Stimulated activated CD4-positive, alpha-beta T cell treated with anti-CD3 and anti-CD28 coated beads, Interleukin-1b, Interleukin-23, amount 100 ng/mL, for 24 hours (primary cell): ENCODE measurements at places on chromosomes 11 and 22.

- no peak for DNase-seq
Observed at GRCh38 chr22:22748297-22748743, 103.9 kb downstream of the GGTLC2 start.

- no peak for DNase-seq
Observed at GRCh38 chr11:27611947-27612455, 88.3 kb downstream of the BDNF start.

GRCh38 chr11:104093426-104094280, 57.2 kb downstream of the DDI1 start:
- DNase-seq: no peak

- DNase-seq: no peak
Observed at GRCh38 chr11:17421781-17422180, 33.3 kb upstream of the KCNJ11 start.

DNA sequence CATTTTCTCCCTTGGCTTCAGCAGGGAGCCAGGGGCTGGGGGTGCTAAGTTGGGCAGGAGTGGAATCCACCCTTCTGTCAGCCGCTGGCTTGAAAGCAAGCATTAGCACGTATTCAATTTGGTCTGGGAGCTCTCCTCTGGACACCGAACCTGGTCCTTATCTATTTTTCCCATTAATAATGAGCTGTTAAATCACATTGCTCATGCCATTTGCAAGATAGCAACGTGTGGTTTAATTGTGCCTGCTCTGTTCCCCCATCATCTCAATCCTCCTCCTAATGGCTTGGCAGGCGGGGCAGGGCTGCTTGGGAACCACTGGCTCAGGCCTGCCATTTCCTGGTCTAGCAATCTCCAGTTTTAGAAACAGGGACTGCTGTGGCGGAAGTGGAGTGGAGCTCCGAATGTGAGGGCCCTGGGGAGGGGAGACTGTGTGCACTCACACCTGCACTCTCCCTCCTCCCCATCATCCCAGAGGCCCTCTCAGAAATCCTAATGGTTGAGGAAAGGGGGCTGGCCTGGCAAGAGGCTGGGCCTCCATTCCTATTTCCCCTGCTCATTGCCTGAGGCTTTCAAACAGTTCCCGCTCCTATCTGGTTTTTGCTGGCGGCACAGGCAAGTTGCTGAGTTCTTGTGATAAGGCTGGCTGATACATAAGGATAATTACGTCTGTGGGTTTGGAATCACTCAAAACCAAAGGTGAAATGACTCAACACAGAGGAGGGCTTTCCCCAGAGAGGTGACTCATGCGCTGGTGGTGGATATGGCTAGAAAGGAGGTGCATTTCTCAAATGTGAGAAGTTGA, 201.2 kb upstream of the E2F8 start:
- no peak for DNase-seq

GRCh38 chr11:84289381-84289906, 1003.3 kb upstream of the CCDC90B start:
- no peak for DNase-seq

DNA sequence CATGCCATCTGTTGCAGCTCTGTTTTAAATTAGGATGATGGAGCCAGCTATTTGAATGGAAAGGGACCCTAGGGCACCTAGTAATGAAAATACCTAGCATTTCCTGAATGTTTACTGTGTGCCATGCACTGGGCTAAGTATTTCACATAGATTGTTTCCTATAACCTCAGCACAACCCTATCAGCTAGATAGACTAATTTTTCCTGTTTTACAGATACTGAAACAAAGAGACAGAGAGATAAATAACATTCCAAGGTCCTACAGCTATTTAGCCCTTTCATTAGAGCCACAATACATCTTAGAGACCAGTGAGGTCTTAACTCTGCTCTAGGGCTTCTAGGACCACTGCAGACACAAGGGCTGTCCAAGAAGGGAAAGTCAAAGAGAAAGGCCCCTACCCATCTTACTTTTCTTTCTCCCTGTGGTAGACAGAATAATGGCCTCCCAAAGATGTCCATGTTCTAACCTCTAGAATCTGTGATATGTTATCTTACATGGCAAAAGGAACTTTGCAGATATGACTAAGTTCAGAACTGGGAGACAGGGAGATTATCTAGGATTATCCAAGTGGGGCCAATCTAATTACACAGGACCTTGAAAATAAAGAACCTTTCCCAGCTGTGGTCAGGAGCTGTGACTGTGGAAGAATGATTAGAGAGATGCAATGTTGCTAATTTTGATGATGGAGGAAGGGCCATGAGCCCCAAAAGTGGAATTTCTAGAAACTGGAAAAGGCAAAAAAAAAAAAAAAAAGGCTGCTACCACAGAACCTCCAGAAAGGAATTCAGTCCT, 157.0 kb downstream of the CCDC34 start:
- DNase-seq: no peak

GRCh38 chr11:113722934-113723333, 16.8 kb upstream of the TMPRSS5 start:
- no peak for DNase-seq

- DNase-seq: no peak
Observed at GRCh38 chr11:99098258-99098657, 77.5 kb downstream of the CNTN5 start.

GRCh38 chr11:125347261-125347585, 148.8 kb downstream of the FEZ1 start:
- DNase-seq: no peak

- no peak for DNase-seq
Observed at GRCh38 chr11:75715688-75716087, 1.9 kb upstream of the MOGAT2 start.

DNA sequence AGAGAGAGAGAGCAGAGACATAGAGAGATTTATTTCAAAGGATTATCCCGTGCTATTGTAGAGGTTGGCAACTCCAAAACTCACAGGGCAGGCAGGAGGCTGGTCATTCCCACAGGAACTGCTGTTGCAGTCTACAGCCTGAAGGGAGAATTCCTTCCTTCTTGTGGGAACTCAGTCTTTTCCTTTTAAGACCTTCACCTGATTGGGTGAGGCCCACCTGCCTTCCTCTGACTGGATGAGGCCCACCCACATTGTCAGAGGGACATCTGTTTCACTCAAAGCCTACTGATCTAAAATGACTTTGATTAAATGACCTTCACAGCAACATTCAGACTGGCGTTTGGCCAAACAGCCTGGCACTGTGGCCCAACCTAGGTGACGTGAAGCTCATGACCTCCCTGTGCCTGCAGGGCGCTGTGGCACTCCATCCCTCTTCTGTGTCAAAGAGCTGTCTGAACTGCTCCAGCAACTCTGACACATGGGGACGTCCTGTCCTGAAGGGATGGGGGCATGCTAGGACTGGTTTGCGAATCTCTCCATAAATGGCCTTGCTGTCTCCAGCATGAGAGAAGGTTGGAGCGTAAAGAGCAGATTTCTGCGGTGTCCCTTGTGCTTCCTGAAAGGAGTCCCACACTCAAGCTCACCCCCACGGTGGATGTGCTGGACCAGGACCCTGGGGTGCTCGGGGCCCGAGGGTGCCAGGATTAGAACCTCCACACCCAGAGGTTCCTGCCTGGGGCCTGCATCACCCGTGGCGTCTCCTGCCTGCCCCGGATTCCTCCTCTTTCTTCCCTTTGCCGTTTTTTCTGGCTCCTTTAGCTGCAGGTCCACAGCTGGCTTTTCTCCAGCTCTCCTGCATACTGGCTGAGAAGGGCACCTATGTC, 20.7 kb downstream of the KRTAP5-5 start:
- no peak for DNase-seq

GRCh38 chr11:65590240-65590738, 5.3 kb downstream of the KCNK7 start:
- DNase-seq: no peak

- DNase-seq: no peak
Observed at GRCh38 chr11:117560780-117561530, 233.3 kb downstream of the CEP164 start.

DNA sequence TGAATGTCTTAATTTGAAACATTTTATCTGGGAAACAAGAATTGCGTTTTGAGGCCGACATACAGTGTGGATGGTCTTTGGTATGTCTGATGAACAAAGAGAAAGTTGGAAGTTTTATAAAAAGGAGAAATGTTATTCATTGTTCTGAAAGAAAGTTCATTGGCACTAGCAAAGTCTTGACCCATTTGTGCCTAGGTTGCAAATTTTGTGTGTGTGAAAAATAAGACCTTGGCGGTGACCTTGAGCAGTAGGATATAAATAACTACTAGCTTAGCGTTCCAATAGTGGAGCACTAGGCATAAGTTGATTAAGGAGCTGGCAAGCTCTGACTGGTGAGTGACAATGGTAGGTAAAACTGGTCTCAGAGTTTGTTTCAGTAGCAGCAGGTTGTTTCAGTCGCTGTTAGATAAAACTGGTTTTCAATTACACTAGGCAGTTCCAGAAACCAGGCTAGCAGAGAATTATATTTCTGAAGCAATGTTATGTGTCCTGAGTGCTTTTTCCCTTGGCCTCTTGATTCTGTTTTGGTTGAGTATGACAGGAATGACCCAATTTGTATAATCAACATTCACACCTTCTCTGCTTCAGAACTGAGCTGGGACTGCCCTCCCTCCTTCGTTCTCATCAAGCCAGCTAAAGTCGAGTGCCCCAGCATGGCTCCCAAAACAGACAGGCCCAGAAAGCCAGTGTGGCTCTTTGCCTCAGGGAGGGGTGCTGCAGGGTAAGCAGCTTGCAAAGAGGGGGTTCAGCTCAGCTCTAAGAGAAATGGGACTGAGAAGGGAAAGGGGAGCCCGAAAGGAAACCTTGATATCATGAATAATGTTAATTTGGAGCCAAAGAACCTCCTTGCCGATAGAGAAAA, 85.7 kb downstream of the NTM start:
- no peak for DNase-seq

GRCh38 chr11:124747406-124748099, 4.5 kb downstream of the VSIG2 start:
- DNase-seq: no peak

DNA sequence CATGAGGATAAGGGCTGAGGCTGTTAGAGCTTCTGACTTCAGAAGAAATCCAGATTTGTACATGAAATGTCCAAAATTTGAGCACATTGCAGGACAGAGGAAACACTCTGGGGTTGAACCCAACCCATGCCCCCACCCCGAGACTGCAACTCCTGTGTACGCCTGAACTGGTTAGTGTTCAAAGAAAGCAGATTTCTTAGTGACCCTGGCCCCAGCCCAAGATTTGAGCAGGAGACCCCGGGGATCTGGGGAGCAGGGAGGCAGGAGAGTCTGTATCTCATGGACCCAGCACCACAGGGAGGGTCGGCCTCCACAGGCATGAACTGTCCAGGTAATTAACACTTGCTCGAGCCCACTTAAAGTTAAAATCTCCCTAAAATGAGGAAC, 69.3 kb upstream of the WNT7B start:
- DNase-seq: no peak

- DNase-seq: no peak
Observed at GRCh38 chr11:123518496-123519054, 88.5 kb downstream of the GRAMD1B start.

GRCh38 chr11:41116970-41117369, 342.5 kb downstream of the LRRC4C start:
- DNase-seq: no peak

GRCh38 chr11:63937713-63938478, 906 bp upstream of the NAA40 start:
- no peak for DNase-seq

DNA sequence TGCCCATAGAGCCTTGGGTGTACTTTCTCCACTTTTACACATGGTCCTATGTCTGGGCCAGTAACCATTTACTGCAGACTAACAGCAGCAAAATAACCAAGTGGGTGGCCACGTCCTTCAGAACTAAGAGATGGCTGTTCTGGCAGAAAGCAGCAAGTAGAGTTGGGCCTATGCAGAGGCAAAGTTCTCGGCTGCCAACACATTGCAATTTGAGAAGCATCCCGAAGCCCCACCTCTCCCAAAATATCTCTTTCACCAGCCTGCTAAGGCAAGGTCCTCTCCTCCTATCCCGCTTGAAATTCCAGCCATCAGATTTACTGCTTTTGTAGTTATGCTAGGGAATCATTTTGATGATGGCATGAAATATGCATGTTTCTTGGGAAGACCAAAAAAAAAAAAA, 118.5 kb upstream of the APOA1 start:
- DNase-seq: no peak

- no peak for DNase-seq
Observed at GRCh38 chr11:69711822-69712801, 8.3 kb upstream of the FGF19 start.

GRCh38 chr11:134664447-134665187, 252.6 kb upstream of the B3GAT1 start:
- DNase-seq: no peak

DNA sequence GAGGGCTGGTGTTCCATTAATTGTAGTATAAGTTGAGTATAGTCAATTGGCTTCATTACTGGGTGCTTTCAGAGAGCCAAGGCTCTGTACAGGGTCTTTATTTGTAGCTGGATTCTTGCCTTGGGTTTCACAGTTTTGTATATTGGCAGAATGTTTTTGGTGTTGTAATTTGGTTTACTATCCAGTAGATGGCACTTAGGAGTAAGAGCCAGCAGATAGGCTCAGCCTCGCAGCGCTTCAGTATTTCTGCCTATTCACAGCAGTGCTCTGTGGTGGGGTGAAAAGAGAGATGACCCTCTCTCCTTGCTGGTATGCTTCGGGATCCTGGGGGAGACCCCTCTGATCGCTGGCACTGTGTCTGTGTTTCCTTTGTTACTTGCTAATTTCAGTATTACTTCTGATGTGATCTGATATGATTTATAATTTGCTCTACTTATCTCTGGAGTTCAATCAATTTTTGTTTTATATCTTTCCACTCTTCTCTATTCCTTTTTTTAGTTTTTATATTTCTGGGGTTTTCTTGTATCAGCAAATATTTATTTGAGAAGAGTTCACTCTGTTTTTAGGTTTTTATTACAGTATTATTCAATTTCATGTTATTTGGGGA, 52.2 kb downstream of the ANO5 start:
- no peak for DNase-seq

DNA sequence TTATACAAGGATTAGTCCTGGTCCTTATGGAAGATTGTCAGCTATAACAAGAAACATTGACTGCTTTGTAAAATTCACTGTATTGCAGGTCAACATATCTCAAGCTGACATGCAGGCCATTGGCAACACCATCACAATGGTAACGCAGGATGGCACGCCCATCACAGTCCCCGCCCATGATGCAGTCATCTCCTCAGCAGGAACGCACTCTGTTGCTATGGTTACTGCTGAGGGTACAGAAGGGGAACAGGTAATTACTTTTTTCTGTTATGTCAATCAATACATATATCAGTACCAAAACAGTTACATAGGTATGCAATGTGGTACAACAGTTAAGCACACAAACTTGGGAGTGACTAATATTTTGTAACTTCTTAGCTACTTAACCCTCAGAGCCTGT, 55.3 kb downstream of the ZNF143 start:
- DNase-seq: no peak
